ENCODE measurements at places on chromosomes 16 and 17.

GRCh38 chr17:44910231-44911106, 4.8 kb downstream of the GFAP start:
- DNase-seq = no peak

DNA sequence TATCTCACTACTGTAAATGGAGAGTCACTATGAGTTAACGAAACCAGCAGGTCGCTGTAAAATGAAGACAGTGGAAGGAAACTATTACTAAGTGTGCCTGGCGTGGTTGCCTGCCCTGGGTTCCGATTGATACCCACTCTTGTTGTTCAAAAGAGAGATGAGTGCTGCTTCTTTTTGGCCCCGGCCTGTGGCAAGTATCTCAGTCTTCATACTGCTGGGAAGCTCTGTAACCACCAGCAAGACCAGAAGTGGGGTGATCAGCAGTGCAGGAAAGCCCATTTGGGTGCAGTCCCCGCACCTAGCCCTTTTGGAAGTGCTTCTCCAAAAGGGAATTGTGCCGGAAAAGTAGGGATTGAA, 104.5 kb downstream of the SNX29 start:
- no peak for DNase-seq

DNA sequence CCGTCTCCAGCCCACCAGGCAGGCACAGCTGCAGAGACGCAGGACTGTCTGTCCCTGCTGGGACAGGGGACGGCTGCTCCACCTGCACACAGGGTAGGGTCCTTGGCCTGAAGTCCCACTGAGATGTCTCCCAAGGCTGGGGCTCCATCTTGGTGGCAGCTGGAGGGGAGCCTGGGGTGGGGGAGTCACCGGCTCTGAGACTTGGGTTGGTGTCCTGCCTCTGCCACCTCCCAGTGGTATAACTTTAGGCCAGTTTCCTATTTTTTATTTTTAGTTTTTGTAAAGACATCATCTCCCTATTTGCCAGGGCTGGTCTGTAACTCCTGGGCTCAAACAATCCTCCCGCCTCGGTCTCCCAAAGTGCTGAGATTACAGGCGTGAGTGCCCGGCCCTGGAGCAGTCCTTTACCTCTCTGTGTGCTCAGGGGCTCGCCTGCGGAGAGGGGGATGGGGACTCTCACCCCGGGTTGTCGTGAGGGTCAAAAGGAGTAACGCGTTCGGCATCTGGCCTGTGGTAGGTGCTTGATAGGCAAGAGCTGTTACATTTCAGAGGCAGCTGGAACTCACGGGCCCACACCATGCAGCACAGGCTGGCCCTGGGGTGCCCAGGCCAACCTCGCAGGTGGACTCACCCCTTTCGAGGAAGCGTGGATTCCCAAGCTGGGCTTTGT, 46.6 kb upstream of the DOC2B start:
- DNase-seq = no peak

GRCh38 chr16:57426356-57426755, 20.8 kb downstream of the CIAPIN1 start:
- DNase-seq = no peak

GRCh38 chr17:64638552-64639203, 23.4 kb downstream of the SMURF2 start:
- no peak for DNase-seq

- DNase-seq = no peak
Measured at GRCh38 chr17:49570540-49571242, 5.0 kb upstream of the NXPH3 start.

GRCh38 chr17:28684963-28685362, 23.0 kb downstream of the SUPT6H start:
- DNase-seq = no peak

DNA sequence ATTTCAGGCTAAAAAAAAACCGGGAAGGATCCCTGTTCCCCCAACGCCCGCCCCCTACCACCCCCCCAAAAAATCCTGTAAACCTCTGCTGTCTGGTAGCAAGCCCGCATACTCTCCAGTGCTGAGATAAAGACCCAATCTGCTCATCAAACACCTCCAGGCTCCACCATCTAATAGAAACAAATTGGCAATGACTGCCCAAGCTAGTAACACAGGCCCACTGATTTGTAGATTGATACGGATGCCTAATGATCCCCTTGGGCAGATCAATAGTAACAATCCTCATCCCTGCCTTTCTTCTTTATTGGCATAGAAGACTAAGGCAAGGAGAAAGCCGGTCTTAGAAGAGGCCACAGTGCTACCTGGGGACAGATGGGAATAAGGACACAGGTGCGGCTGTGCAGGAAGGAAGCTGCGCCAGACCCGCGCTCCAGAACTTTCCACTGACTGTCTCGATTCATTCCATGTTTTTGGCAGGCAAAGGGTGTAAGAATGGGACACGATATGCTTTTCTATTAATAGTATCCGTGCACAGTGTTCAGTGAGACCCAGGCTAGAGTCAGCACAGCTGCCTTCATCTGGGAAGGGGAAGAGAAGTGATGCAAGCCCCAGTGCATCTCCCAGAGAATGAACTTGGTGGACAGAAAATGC, 407.6 kb upstream of the PSMD7 start:
- DNase-seq = no peak

DNA sequence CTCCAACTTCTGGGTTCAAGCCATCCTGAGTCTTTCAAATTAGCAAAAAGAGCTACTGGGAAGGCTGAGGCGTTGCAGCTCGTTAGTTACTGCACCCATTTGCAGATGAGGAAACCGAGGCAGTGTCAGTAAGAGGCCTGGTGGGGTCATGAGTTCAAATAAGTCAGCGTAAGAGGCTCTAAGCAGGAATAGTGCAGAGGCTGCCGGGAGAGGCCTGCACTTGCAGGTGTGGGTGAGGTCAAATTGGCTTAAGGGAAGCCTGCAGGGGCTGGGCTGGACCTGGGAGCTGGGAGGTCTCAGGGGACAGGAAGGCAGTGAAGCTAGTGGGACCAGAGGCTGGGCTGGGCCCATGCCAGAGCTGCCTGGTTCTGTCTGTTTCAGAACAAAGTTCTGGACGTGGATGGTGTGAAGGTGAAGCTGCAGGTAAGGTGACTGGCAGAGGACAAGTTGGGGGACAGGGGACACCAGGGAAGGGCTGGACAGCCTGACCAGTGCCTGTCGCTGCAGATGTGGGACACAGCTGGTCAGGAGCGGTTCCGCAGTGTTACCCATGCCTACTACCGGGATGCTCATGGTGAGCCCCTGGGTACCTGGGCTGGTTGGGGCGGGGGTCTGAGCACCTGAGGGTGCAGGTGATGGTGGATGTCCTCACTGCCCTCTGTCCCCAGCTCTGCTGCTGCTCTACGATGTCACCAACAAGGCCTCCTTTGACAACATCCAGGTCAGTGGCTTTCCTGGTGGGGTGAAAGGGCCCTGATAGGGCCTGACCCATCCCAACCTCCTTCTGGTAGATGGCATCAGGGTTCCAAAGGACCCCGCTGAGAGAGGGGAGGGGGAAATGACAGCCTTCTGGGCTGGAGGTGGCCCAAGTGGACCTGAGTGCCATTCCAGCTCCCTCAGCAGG, 3.0 kb downstream of the RAB26 start:
- peak; percentile 41 for DNase-seq

DNA sequence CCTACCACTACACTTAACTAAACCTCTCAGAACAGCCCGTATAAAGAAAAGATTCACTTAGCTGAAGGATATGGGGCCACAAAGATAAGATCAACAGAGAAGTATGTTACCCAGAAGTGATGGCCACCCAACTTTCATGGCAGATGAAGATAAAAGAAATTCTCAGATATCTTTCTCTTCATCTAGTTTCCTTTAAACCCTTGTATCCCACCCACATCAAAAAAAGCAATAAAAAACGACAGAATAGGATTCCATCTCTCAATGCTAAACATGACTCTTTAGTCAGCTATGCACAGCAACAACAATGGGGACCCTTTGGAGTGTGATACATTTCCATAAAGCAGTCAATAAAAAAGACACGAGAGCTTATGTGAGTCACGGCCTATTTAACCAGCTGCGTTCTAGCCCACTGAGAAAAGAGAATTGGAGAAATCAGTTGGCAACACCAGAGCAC, 86.6 kb downstream of the SNX11 start:
- no peak for DNase-seq

DNA sequence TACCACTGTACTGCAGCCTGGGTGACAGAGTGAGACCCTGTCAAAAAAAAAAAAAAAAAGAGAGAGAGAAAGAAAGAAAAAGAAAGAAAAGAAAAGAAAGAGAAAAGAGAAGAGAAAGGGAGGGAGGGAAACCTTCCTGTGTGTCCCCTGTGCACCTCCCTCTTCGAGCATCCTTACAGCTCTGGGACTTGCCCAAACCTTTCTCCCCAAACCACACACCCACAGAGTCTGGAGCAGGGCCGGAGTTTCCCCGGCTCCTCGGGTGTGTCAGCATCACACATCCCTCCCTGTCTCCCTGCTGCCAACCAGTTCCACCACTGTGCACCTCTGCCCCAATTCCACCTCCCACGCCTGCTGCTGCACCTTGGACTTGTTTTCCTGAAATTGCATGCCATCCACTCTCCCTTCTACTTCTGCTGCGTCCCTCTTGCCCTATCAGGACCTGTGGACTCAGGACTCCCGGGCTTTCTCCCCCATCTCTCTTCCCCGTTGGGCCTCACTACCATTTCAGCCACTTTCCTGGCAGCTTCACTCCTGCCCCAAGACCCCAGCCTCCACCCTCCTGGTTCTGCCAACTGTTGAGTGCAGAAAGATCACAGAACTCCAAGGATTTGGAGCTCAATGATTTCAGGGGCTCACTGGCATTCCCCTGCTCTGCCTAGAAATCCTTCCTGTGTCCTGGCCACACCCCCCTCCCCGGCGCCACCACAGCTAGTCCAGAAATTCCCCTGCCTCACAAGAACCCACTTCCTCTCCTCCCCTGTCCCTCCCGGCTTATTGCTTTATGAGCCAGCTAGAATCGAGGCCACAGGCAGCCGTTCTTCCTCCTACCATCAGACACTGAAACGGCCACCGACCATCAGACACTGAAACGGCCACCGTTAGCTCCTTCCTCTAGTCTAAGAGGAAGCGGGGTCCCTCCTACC, 3.7 kb upstream of the CDK3 start:
- peak; percentile 90 for DNase-seq

Data from MV-4-11 (cell line).